HS-27A (cell line): ENCODE measurements at places on chromosomes 6 and 20.

DNA sequence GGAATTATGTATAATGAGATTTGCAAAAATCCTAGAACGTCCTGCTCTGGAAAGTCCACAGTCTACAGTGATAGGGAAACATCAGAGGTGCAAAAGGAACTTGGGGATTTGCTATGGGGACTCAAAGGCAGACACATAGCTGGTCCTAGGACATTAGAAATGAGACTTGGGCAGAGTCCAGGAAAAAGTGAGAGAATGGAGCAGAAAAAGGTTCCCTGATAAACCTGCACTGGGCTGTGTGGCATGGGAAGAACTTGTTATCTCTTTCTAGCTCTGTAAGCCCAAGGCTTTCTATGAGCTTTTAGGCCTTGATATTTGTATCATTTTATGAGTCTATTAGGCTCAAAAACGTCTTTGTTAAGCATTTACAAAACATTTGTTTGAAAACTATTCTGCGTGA, 15.2 kb downstream of the PRND start:
- DNase-seq: no peak

- no peak for DNase-seq
These were observed 14.7 kb upstream of the OPN5 start for GRCh38 chr6:47767102-47767501.

- DNase-seq: no peak
These were observed 54.6 kb upstream of the ECHDC1 start for GRCh38 chr6:127397729-127398630.

GRCh38 chr20:38133680-38134426, 31.2 kb downstream of the TGM2 start:
- DNase-seq: no peak

- no peak for DNase-seq
These were observed 76.2 kb upstream of the BCLAF1 start for GRCh38 chr6:136365776-136366354.

- no peak for DNase-seq
These were observed 156.5 kb downstream of the CDK19 start for GRCh38 chr6:110658631-110659211.

DNA sequence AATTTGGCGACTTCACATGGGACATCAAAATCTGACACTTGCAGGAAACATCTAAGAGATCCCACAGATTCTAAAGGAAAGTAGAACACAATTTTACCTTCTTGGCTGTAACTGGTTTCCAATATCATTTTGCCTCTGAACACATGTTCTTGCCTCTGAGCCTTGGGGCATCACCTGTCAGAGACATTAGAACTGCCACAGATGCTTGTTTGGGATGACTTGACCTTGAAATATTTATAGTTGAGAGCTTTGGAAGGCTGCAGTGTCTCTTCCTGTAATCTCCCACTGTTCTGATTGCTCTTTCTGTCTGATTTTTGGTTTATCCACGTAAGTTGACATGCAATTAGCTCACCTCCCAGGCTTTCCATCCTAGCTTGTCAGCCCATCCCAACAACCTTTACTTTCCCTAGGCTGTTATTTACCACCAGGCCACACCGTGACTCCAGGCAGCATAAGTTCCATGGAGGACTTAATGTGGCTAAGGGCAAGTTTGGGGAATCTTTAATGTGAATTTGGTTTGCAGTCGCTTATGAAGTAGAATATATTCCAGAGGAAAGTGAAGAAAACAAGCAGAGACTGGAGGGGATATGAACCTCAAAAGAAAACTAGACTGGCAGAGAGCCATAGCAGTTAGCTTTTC, 256.5 kb upstream of the RIN2 start:
- DNase-seq: no peak

DNA sequence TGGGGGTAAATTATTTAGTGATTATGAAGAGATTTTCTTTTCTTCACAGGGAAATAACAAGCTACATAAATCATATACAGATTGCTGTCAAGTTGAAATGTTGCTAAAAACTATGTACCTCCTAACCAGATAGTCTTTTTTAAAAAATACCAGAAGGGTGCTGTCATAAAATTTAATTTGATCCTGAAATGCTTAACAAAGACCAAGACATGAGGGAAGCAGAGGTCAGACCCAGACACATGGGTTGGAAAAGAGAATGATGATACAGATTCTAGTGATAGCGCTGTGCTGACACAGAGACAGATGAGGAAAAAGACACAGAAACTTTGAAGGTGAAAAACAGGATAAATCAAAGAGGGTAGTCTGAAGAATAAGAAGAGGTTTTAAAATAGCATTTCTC, 573.1 kb downstream of the HACE1 start:
- DNase-seq: no peak

DNA sequence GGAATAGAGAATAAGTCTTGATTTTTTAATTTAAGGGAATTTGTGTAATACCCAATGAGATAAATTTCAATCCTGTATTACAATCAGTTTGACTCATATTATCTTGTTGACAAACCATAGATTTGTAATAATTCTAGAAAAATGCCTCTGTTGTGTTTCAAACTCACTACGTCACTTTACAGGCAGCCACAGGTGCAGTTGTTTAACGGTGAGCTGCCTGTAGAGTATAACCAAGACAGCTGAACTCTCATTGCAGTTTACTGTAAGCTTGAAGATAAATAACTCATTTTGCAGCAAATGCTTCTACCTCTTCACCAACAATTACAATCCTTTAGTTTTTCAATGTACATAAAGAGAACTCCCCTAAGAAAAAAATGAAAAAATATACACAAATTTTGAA, 114.3 kb downstream of the PRKN start:
- DNase-seq: no peak

DNA sequence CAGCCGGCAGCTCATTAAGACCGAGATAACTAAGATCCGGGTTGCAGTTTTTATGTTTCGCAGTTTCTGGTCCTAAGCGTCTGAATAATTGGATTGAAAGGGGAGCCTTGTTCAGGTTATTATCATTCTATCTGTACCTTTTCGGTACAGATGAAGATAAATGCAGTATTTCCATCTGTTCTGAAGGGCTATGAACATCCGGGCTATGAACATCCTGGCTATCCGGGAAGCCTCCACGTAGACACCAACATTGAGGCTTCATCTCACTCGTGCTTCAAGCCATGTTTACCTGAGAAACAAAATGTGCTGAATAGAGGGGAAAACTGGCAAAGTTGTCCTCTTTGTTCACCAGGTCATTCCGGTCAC, 399 bp upstream of the REPS1 start:
- no peak for DNase-seq

GRCh38 chr6:11964729-11965335, 47.3 kb upstream of the HIVEP1 start:
- DNase-seq: no peak

GRCh38 chr20:32839227-32839981, 19.3 kb upstream of the EFCAB8 start:
- DNase-seq: no peak

DNA sequence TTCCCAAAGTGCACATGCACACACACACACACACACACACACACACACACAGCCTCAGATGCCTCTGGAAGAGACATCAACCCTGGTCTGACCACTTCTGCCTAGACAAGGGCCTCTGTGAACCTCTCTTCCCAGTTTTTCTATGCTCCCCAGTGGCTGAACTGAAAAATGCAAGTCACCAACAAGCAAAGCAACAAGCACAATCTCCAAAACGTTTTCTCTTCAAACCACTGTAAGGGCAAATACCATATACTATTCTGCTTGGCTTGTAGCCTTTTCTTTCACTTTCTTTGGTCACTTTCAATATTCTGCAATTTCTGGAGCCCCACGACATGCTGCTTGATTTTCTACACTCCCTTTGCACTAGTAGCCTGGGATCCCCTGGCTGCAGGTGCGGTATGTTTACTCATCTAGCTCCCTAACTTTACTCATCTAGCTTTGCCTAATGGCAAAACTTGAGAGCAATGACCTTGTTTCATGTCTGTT, 121.4 kb upstream of the DST start:
- DNase-seq: no peak

DNA sequence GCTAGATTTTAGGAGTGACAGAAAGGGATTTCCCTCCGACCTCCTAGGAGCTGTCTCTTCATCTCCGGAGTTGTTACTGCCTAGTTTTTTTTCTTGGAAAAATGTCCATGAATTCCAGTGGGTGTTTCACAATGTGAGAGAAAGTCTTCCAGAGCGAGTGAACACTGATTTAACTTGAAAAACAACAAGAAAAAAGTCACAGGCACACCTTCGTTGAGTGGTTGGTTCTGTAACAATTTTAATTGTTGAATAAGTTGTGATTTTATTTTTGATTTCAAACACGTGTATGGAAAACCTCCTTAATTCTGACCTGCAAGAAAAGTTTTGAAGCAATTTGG, 2.9 kb downstream of the TFAP2C start:
- DNase-seq: no peak

- no peak for DNase-seq
These were observed 91.6 kb downstream of the MRPL14 start for GRCh38 chr6:44035621-44036020.

GRCh38 chr6:40931931-40932330, 107.1 kb downstream of the UNC5CL start:
- DNase-seq: no peak

GRCh38 chr6:144478483-144478882, 193.3 kb downstream of the UTRN start:
- DNase-seq: no peak

- no peak for DNase-seq
These were observed 122.6 kb upstream of the PHACTR1 start for GRCh38 chr6:12593771-12594529.

- no peak for DNase-seq
These were observed 190.5 kb upstream of the HEY2 start for GRCh38 chr6:125558907-125559306.

DNA sequence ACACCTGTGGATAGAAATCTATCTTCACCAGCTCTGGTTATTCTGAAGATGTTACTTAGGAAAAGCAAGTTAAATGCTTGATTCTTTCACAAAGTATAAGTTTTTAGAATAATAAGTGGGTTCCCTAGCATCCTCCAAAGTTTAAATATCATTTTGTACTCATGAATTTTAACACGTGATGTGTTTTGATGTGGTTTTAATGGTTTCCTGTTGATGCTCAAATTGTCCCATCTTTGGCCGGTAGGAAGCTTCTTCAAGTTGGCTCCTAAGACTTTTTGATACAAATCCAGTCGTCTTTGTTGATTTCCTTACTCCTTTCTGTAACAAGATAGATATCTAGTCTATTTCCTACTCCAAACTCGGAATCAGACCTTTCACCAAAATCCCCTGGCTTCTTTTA, 94.5 kb upstream of the STXBP5 start:
- DNase-seq: no peak

- DNase-seq: no peak
These were observed 47.1 kb downstream of the PHACTR2 start for GRCh38 chr6:143724876-143725275.

- DNase-seq: no peak
These were observed 261.3 kb downstream of the PLCB1 start for GRCh38 chr20:8393381-8393780.

DNA sequence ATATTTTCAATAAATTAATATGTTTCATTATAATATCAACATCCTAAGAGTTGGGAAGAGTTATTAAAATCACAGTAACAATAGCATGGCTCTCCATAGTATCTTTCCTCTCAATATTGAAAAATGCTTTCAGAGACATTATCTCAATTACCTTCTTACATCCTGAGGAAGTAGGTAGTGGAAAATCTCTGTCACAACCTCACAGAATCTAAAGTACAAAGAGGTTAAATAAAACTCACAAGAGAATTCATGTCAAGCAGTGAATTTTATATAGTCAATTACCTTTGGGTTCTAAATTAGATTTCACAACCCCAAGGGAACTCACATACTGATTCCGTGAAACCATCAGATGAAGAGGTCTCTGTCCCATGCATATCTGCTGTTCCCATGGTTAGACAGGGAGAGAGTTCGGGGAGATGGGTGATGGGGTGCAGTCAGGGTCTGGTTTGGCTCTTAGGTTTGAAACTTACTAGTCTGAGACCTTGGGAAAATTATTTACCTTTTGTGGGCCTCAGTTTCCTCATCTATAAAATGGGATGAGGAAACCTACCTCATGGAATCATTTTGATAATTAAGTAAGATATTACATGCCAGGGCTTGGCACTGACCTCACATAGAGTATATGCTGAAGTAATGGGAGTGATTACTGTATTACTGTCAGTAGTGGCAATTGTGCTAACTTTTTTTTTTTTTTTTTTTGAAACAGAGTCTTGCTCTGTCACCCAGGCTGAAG, 74.0 kb upstream of the SNX9 start:
- no peak for DNase-seq

GRCh38 chr6:131858765-131859415, 51.1 kb downstream of the ENPP1 start:
- DNase-seq: no peak

GRCh38 chr6:162245830-162246420, 481.6 kb downstream of the PRKN start:
- DNase-seq: no peak
